Common myeloid progenitor, CD34-positive (primary cell): ENCODE measurements at places on chromosomes 1 and 21.
A peak's percentile ranks its signal among the peaks of the same experiment; 100 is the strongest.

DNA sequence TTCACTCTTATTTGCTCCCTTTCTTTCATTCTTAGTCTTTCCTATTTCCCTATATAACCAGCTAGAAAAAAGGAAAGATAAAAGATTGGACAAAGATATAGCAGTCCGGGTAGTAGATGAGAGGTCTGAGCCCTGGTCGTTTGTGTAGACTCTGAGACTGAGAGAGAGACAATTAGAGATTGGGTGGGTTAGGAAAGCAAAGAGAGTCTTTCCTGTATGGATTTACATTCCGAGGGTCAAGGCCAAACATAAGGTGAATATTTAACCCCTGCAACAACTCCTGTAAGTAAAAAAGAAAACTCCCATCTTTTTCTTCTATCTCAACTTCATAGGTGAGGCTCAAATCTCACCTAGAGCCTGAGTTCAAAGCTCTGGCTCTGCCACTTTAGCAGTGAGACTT lies 218.0 kb upstream of the FGGY start:
- DNase-seq, result no peak

DNA sequence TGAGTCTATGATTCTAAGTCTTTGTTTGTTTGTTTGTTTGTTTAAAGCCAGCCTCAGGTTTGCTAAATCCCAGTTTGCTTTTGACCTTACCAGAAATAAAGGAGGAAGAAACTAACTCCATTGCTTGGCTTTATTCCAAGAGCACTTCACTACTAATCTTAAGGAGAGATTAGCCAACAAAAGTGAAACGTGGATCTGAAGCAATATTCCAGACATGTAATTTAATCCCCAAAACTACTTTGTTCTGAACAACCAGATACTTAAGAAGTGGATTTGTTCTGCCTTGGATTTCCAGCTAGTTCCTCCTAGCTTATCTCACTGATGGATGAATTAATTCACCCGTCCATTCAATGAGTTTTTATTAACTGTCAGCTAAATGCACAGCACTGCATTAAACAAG lies 15.9 kb upstream of the CEP350 start:
- no peak for DNase-seq

- no peak for DNase-seq
Measured at GRCh38 chr1:5943343-5944124, 48.7 kb downstream of the NPHP4 start.

- no peak for DNase-seq
Measured at GRCh38 chr1:70717656-70718055, 306.6 kb downstream of the CTH start.

GRCh38 chr1:18542351-18542750 lies 61.6 kb downstream of the KLHDC7A start:
- DNase-seq, result no peak

GRCh38 chr1:40386359-40386723 lies 12.8 kb downstream of the SMAP2 start:
- DNase-seq, result peak; percentile 39

DNA sequence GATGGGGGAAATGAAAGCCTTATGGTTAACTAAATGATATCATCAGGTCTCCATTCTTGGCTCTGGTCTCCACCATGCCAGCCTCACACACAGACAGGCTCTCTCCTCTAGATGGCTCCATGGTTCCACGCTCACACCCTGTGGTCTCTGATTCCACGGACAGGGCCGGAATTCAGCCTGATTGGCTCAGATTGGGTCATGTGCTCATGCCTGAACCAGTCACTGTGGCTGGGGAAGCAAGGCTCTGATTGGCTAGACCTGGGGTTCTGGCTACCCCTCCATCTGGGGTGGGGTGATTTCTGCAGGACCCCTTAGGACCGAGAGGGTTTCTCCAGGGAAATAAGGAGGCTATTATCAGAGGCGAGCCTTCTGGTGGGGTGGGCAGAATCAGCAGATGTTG lies 277.0 kb downstream of the PTPRU start:
- peak; percentile 36 for DNase-seq

DNA sequence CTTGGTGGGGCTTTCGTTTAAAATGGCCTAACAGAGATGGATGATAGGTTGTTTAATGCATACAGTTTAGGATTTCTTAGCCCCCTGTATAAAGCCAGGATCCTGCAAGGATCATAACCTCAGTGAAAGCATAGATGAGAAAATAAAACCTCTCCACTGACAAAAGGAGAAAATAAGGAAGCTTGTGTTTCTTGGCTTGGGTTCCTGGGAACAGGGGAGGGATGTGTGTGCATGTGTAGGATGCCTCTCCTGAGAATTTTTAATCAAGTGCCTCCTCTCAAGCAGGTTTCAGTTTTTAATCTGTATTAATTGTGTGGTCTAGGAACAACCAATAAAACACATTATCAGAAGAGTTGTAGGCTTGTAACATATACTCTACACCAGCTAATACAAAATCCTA lies 26.1 kb downstream of the PRKACB start:
- no peak for DNase-seq

DNA sequence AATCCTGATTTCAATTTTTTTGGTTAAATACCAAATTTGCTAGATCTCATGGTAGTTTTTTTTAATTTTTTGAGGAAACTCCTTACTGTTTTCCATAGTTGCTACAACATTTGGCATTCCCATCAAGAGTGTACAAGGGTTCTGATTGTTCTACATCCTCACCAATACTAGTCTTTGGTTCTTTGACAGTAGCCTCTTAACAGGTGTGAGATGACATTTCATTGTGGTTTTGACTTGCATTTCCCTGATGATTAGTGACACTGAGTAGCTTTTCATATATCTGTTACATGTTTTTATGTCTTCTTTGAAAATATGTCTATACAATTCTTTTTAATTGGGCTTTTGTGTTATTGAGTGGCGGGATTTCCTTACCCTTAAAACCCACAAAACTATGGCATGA lies 20.9 kb upstream of the RGS13 start:
- DNase-seq, result no peak

DNA sequence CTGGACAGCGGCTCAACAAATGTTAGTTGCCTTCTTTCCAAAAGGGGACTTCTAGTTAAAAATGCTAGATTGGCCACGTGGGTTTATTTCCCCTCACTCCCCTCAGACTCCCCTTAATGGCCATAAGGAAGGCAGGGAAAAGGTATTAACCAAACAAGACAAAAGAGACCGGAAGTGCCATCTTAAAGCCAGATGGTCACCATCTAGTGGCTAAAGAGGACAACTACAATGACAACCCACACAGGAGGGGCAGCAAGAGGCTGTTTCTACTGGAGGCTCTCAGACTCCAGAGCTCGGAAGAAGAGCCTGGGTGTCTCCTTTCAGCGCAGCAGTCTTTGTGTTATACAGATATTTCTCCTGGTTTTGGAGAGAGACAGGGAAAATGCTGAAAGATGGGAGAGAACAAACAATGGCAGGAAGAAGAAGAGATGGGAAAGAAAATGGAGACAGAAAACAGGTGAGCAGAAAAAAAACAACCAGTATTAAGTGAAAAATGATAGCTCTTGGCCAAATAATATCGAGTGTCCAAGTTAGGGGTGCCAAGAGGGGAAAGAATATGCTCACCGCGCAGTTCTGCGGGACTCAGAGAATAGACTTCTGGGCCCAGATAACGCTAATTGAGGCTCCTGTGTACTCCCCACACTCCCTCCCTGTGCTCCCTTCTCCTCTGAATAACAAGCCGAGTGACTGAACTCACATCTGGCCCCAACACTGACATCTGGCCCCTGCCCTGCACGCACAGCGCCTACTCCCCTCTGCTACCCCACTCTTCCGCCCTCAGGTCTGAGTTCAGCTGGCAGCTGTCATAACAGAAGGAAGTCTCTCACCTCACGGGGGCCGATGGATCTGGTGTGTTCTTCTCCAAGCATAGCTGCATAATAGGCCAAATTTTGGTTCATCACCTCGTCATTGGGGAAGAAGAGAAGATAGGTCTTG lies 9.6 kb downstream of the P3H1 start:
- DNase-seq, result peak; percentile 51

GRCh38 chr1:199042193-199042592 lies 403.4 kb downstream of the PTPRC start:
- DNase-seq, result no peak

DNA sequence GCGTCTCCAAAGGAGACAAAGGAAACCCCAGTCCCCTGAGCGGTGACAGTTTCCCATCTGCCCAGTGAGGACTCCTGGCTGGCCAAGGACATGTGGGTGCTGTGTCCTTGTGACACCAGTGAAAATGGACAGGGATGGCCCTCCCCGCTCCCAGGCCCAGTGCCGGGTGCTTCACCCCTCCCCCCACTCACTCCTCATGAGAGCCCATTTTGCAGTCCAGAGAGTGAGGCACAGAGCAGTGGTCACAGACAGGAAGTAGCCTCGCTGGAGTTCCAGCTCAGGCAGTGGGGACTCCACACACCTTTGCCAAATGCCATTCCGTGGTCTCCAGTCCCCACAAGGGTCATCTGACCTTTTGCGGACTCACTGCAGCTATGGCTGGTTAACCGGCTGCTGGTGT lies 642.9 kb downstream of the PTPRU start:
- DNase-seq, result no peak

DNA sequence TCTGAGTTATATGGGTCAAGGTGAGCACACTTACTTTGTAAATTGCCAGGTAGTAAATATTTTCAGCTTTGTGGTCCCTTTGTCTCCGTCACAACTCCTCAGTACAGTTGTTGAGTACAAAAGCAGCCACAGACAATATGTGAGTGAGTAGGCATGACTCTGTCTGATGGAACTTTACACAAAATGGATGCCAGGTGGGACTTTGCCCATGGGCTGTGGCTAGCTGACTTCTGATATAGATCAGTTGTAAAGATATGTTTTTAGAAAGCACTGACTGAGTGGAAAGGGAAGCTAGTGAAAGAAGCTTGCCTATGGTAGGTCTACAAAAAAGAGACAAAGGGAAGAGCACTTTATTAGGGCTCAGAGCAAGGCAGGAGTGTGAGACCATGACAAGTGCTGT lies 23.1 kb upstream of the IGSF5 start:
- DNase-seq, result no peak
